Upper lobe of right lung (tissue), 1 donor: ENCODE measurements at places on chromosomes 6 and 20. TPM values are rescaled to one million over a fixed set of nuclear protein-coding genes. Genes with fewer than 3 reads are reported as not detected.

The SLC17A9 gene
- total RNA-seq: 15.2 TPM

The BEND6 gene
- 1.2 TPM for total RNA-seq

The FGD2 gene
- total RNA-seq: 56.9 TPM

The CALHM6 gene
- total RNA-seq: 3.6 TPM

The ENPP4 gene
- total RNA-seq: 27.8 TPM

GRCh38 chr20:59784365-59784764 is 149.1 kb downstream of the SYCP2 start:
- H3K36me3 ChIP-seq: no peaks in the 10 kb centered on the region
- H3K27me3 ChIP-seq: no peaks in the 10 kb centered on the region
- no peaks in the 10 kb centered on the region for H3K4me1 ChIP-seq
- no peak overlapping the region for H3K4me3 ChIP-seq
- no peak overlapping the region for H3K27ac ChIP-seq

- no peak overlapping the region for H3K4me3 ChIP-seq
- H3K36me3 ChIP-seq: no peaks in the 10 kb centered on the region
- no peak for DNase-seq
- H3K27ac ChIP-seq: no peak overlapping the region
Observed at GRCh38 chr6:109872549-109872948, 105.6 kb upstream of the GPR6 start.

DNA sequence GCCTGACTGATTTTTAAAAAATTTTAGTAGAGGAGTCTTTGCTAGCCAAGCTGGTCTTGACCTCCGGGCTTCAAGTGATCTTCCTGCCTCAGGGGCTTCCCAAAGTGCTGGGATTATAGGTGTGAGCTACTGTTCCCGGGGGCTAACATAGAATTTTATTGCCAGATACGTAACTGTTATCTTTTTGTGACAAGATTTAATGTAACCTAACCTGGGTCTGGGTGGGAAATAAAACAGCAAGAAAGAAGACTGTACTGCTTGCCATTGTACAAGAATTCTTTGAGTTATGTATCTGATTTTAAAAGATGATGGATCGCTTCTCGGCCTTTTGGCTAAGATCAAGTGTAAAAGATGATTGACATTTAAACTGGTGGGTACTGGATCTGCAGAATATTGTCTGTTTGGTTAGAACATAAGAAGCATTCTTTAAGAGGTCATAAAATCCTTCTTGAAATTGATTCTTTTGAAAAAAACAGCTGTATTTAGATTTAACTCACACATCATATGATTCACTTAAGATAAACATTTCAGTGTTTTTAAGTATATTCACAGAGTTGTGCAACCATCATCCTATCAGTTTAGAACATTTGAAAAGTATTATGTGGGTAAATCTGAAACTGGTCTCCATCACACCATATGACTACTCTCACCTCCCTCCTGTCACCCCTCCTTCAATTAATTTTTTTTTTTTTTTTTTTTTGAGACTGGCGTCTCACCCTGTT is 21.6 kb downstream of the TPX2 start:
- H3K27ac ChIP-seq: no peak overlapping the region
- no peaks in the 10 kb centered on the region for H3K4me1 ChIP-seq
- H3K27me3 ChIP-seq: no peaks in the 10 kb centered on the region
- no peak for DNase-seq
- H3K4me3 ChIP-seq: no peak overlapping the region

DNA sequence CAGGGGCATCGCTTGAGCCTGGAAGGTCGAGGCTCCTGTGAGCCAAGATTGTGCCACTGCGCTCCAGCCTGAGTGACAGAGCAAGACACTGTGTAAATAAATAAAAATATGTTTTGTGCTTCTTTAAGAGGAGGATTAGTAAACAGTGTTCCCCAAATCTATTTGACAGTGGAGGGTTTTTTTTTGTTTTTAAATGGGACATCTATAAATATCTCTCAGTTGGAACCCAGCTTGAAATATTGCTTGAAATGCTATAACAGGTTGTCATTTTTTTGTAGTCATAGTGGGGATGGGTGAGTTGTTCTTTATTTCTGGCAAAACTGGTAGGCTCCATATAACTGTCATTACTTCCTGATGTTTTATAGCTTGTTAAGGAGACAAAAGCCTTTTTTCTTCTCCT is 54.3 kb downstream of the CARMIL1 start:
- H3K4me3 ChIP-seq: no peak overlapping the region
- H3K27ac ChIP-seq: no peak overlapping the region
- no peak for DNase-seq
- H3K36me3 ChIP-seq: no peaks in the 10 kb centered on the region

- no peaks in the 10 kb centered on the region for H3K4me1 ChIP-seq
- peaks cover 13% of the 10 kb centered on the region for H3K27me3 ChIP-seq
- H3K4me3 ChIP-seq: no peak overlapping the region
- H3K36me3 ChIP-seq: no peaks in the 10 kb centered on the region
Observed at GRCh38 chr20:35297740-35298139, 5.5 kb upstream of the FAM83C start.

DNA sequence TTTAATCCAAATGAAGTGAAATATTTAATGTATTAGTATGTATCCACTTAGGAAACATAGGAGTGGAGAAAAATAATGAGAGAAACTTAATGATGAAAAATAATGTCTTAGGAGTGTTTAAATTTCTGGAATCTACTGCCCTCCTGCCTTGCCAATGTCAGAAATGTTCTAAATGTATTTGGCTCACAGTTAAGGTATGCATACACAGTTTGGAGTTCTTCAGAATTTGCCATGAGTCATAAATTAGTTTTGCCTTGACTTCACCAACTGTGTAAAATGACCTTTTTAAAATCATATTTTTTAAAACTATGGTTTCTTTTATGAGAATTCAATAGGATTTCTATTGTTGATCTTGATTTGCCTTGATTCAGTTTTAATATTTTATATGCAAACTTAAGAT is 191.7 kb upstream of the HSF2 start:
- no peak overlapping the region for H3K4me3 ChIP-seq
- no peaks in the 10 kb centered on the region for H3K4me1 ChIP-seq
- no peak overlapping the region for H3K27ac ChIP-seq
- H3K27me3 ChIP-seq: no peaks in the 10 kb centered on the region

GRCh38 chr20:10178727-10179313 is 39.8 kb upstream of the SNAP25 start:
- no peak for DNase-seq
- no peaks in the 10 kb centered on the region for H3K27me3 ChIP-seq
- no peaks in the 10 kb centered on the region for H3K36me3 ChIP-seq
- H3K4me3 ChIP-seq: no peak overlapping the region
- H3K27ac ChIP-seq: no peak overlapping the region

DNA sequence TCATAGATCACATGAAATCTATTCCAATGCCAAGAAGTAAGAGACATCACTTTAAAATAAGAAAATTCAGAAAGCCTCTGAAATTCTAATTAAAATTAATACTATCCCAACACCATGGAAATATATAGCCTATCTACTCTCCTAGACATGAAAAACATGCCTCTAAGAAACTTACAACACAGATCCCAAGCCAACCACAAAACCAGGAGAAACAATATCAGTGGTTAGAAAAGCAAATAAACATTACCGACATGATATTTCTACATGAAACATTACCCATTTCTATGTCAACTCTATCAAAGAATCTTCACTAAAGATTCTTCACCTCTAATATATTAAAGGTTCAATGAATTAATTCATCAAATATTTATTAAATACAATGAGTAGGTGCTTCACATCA is 4.8 kb downstream of the EPB41L2 start:
- H3K4me1 ChIP-seq: peaks cover 9% of the 10 kb centered on the region
- no peaks in the 10 kb centered on the region for H3K27me3 ChIP-seq

GRCh38 chr6:85114581-85114935 is 335.3 kb upstream of the NT5E start:
- DNase-seq: no peak
- no peak overlapping the region for H3K27ac ChIP-seq
- no peak overlapping the region for H3K4me3 ChIP-seq

DNA sequence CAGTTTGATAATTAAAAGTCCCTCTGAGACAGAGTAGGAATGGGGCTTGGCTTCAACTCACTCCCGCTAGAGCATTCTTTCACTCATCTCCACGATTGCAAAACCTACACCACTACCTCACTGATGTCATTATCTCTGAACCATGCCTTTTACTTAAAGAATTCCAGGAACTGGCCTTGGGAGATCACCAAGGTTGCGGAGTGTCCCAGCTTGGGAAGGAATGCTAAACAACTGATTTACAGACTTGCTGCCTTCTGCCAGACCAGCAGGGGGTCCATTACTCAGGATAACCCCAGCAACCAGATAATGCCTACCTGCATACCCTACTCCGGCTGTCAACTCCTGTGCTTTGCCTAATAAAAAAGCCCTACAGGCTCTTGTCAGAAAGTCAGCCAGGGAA is 102.2 kb upstream of the RALGAPA2 start:
- DNase-seq: no peak
- H3K4me1 ChIP-seq: peaks cover 4% of the 10 kb centered on the region
- no peaks in the 10 kb centered on the region for H3K36me3 ChIP-seq
- no peak overlapping the region for H3K4me3 ChIP-seq
- no peaks in the 10 kb centered on the region for H3K27me3 ChIP-seq

DNA sequence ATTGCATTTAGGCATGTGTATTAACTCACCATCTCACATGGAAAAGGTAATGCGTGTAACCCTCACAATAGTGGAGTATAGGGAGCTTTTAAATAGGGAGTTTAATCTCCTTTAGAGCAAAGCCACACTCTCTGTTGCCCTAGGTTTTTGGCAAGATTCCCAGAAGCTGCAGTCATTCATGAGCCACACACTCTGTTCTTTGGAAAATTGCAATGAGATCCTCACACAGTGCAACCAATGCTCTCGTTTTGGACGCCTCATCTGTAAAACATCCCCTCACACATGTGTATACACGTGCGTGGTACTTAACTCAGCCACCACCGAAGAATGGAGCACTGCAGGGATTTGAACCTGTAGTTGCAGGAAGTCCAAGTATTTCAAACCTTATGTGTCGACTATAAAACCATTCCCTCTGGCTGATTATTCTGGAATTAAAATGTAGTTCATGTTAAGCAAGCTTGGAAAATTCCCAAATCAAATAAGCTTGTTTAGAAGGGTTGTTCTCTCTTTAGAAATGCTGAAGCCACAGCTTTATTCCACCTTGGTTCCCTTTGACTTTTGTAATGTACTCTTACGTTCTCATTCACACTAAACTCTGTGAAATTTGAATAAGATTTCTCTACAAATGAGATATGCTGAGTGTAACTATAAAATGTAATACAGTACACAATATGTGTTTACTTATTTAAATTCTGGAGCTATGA is 489.8 kb upstream of the MANEA start:
- no peak overlapping the region for H3K4me3 ChIP-seq
- no peaks in the 10 kb centered on the region for H3K27me3 ChIP-seq
- no peak overlapping the region for H3K27ac ChIP-seq
- no peak for DNase-seq
- no peaks in the 10 kb centered on the region for H3K4me1 ChIP-seq

DNA sequence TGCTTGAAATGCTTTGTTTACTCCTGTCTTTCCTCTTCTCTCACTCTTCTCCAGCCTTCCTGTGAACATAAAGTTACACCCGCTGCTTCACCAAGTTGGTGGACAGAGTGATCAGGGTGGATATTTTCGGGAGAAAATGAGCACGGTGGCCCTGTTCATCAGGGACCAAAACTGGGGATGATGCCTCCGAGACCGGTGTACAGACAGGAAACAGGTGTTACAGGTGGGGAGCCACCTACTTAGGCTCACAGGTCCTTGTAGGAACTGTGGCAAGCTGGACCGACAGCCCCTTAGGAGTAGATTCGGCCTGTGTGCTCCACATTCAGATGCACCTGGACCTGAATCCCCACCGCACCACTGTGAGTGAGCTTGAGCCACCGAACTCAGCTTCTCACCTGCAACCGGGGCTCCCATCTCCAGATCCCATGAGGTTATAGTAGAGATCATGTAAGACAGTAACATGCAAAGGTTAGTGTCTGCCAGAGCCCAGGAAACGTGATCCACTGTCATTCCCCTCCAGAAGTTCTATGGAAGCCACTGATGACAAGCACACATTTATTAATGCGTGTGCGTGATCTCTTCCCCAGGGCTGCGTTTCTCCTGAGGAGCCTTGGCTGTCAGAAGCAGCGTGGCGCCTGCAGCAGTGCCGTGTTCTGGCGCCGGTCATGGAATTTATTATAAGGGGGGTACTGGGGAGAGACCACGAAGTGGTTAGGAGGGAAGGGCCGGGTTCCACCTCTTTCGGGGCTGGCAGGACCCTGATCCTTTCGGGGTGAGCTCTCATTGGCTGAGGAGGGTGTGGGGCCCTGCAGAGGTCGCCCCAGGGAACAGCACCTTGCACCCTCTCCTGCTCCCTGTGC is 94.2 kb downstream of the ERMARD start:
- no peaks in the 10 kb centered on the region for H3K36me3 ChIP-seq
- H3K27me3 ChIP-seq: no peaks in the 10 kb centered on the region
- H3K4me1 ChIP-seq: peaks cover 2% of the 10 kb centered on the region
- peak; percentile 30 for DNase-seq
- no peak overlapping the region for H3K4me3 ChIP-seq

- H3K27me3 ChIP-seq: no peaks in the 10 kb centered on the region
- H3K4me3 ChIP-seq: no peak overlapping the region
- peaks cover 7% of the 10 kb centered on the region for H3K4me1 ChIP-seq
- H3K27ac ChIP-seq: no peak overlapping the region
Observed at GRCh38 chr20:62048821-62049291, 16.8 kb downstream of the TAF4 start.

DNA sequence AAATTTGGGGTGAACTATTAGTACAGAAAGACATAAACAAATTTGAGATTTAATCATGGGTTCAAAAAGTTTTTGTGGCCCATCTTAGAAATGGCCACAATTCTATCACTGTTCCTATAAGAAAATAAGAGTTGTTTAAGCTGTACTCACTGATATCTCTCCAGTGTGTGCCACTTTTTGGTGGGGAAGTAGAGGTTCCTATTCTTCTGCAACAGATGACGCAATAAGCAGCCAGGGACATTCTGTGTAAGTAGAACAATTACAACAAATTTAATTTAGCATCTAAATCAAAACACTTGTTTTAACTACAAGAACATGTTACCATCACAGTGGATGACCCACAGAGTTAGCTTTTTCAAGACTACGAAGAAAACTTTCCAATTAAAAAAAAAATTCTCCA is 9.9 kb downstream of the SERAC1 start:
- no peaks in the 10 kb centered on the region for H3K36me3 ChIP-seq
- H3K27me3 ChIP-seq: no peaks in the 10 kb centered on the region
- no peak for DNase-seq
- H3K4me1 ChIP-seq: no peaks in the 10 kb centered on the region

DNA sequence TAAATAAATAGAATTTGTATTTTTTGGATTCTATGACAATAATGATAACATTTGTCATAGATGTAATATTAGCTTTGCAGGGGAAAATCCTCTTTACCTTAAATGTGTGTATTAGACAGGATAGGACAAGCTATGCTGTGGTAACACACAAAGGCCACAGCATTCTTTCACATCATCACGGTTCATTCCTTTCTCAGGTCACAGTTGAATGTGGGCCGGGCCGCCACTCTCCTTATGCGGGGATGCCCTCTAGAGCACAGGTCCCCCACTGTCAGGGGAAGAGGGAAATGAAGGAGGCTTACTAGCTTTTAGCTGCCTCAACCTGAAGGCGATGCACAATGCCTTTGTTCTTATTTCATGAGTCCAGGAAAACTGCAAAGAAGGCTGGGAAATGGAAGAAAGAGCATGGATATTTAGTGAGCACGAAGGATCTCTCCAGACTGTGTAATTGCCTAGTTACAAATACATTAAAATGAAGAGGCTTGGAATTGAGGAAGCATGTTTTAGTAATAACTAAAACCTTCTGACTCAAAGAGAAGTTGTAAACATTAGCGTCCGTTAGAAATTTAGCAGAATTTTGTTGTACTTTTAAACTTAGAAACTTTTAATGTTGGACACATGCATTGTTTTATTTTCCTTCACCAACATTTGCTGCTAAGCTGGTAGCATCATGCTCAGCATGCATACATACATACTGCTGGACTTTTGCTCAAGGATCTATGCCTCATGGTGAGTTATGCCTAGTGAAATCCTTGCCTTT is 248.9 kb upstream of the FOXQ1 start:
- DNase-seq: no peak
- H3K4me3 ChIP-seq: no peak overlapping the region
- no peaks in the 10 kb centered on the region for H3K4me1 ChIP-seq
- no peaks in the 10 kb centered on the region for H3K27me3 ChIP-seq
- H3K36me3 ChIP-seq: no peaks in the 10 kb centered on the region
